ENCODE measurements at places on chromosomes 4 and X.

- no peak for DNase-seq
Measured at GRCh38 chr4:152065545-152065944, 304.7 kb upstream of the GATB start.

DNA sequence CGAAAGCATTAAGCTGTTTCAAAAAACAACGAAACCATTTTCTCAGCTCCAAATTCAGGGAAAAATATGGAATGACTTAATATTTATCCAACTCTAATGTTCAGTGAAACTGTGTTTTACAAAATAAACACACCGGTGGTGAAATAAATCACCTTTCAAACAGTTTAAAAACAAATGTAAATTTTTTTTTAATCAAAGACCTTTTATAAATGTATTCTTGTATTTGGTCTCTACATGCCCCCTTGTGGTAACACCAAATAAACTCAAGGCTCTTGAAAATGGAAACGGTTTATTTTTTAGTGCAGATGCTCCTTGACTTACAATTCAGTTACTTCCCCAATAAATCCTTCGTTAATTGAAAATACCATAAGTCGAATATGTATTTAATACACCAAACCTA lies 45.8 kb upstream of the ITM2A start:
- no peak for DNase-seq

DNA sequence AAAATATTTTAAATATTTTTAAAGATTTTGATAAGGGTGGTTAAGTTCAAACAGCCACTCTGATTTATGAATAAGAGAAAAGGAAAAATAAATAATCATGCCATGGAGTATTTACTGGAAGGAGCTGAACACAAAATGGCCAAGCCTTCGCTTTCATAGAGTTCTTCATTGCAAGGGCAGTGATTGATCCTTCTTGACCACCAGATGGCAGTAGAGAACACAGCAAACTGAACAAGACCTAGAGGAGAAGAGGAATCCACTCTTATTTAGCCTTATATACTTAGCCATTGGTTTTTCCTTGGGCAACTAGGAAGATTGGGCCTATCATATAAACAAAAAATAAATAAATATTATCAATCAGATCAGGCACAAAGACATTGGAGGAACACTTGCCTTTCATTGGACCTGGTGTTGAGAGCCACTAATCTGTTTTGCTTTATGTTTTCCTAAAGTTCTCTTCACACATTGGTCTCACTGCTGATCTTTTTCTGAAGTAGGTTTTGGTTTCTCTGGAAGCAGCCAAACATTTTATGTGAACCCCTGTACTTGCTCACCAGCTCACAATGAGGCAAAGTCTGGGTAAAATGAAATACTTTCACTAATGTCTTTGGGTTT lies 58.1 kb upstream of the PARM1 start:
- DNase-seq = no peak

- no peak for DNase-seq
Measured at GRCh38 chr4:182893047-182893446, 24.1 kb downstream of the DCTD start.

- no peak for DNase-seq
Measured at GRCh38 chrX:85108165-85108564, 104.5 kb downstream of the APOOL start.

- no peak for DNase-seq
Measured at GRCh38 chr4:30460818-30461217, 259.4 kb upstream of the PCDH7 start.

- DNase-seq = no peak
Measured at GRCh38 chr4:176238157-176238610, 30.8 kb downstream of the ASB5 start.

GRCh38 chr4:114674080-114674479 lies 75.5 kb downstream of the UGT8 start:
- DNase-seq = no peak

DNA sequence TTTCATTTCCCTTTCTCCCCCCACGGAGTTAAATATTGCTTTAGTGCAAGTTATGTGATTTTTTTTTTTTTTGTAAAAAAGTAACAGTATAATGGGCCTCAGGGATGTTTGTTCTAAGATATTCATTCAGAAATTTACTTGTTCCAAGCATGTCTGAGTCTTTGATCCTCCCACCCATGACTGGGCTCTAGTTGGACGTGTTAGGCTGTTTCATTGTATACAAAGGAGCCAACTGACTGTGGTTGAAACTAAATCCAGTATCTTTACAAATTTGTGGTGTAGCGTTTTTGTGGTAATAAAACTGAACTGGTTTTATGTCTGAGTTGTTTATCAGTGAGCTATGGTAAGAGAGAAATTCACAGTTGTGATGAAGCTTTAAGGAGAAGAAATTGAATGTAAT lies 74.1 kb downstream of the DOCK11 start:
- no peak for DNase-seq

DNA sequence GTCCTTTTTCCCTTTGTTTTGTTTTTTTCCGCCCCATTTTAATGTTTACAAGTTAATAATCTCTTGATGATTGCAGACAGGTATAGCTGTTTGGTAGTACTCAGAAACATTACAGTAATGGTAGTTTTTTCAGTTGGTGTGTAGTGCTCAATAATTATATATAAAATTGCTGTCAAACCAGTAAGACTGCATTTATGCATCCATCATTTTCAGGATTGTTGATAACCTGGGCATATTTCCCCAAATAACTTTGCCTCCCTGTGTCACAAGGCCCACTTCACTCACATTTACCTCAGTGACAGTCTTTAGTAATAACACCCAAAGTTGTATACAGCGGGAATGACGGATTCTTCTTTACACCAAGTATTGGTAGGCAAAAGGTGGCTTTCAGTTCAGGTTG lies 16.1 kb downstream of the ARFIP1 start:
- DNase-seq = no peak

DNA sequence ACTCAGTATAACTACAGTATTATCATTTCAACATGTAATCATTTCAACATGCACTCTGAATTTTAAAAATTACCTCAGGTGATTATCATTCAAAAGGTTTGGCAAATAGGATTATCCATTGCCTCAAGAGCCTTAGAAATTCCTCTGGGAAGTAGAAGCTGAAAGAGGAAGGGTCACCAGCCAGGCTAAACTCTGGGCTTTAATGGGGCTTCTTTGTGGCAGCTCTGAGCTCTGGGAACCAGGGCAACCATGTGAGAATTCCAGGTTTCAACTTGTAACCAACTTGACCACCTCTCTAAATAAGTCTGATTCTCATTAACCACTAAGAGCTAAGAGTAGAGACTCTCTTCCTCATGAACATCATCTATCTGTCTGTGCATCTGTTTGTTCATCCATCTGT lies 117.2 kb upstream of the MED14 start:
- no peak for DNase-seq
